ENCODE measurements at places on chromosomes 11 and 22.

DNA sequence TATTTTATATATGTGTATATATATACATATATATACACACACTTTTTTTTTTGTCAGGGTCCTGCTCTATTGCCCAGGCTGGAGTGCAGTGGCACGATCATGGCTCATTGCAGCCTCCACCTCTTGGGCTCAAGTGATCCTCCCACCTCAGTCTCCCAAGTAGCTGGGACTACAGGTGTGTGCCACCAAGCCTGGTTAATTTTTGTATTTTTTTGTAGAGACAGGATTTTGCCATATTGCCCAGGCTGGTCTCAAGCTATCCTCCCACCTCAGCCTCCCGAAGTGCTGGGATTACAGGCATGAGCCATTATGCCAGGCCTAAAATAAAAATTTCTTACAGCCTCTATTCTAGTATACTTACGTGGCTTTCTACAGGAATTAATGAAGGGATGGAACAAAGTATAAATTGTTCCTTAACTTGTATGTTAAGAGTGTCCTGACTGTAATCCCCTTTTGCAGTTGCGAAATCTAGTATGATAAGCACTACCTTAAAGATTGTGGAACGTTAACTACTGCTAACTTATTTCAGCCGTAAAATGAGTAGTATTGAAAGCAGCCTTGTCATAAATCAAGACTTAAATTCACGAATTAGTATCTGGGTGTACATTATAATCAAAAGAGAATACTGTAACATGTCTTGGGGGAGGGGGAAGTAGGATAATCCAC lies 2.1 kb downstream of the TRAF6 start:
- no peak for DNase-seq

DNA sequence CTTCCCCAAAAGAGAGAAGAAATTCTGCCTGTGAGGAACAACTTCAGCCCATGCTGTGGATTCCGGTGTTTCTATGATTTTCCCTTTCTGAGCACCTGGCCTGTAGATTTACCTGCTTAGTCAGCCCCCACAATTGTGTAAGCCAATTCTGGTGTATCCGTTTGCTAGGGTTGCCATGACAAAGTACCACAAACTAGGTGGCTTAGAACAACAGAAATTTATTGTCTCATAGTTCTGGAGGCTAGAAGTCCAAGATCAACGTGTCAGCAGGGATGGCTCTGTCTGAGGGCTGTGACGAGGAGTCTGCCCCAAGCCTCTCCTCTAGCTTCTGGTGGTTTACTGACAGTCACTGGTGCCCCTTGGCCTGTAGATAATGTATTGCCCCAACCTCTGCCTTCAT lies 15.9 kb upstream of the CYB5R2 start:
- DNase-seq, result no peak

- no peak for DNase-seq
These were observed 23.5 kb upstream of the PAK1 start for GRCh38 chr11:77497368-77497767.

- no peak for DNase-seq
These were observed 235.0 kb upstream of the ZC3H12C start for GRCh38 chr11:109858152-109858551.

- no peak for DNase-seq
These were observed 6.1 kb upstream of the STIM1 start for GRCh38 chr11:3849297-3849874.

DNA sequence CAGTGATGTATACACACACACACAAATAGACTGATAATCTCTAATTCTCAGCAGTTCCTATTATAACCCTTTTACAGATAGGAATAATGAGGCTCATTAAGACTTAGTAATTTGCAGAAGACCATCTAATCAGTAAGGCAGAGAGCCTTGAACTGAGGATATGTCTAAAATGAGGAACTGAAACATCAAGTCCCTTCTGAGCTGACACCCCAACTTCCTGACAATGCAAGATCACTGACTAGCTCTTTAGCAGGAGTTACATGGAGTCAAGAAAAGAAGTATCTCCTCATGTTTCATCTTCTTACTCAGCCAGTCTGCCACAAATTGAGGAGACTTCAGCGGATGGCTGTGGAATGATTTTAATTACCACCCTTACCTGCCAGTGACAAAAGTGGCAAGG lies 193.0 kb downstream of the MSANTD4 start:
- DNase-seq, result no peak

DNA sequence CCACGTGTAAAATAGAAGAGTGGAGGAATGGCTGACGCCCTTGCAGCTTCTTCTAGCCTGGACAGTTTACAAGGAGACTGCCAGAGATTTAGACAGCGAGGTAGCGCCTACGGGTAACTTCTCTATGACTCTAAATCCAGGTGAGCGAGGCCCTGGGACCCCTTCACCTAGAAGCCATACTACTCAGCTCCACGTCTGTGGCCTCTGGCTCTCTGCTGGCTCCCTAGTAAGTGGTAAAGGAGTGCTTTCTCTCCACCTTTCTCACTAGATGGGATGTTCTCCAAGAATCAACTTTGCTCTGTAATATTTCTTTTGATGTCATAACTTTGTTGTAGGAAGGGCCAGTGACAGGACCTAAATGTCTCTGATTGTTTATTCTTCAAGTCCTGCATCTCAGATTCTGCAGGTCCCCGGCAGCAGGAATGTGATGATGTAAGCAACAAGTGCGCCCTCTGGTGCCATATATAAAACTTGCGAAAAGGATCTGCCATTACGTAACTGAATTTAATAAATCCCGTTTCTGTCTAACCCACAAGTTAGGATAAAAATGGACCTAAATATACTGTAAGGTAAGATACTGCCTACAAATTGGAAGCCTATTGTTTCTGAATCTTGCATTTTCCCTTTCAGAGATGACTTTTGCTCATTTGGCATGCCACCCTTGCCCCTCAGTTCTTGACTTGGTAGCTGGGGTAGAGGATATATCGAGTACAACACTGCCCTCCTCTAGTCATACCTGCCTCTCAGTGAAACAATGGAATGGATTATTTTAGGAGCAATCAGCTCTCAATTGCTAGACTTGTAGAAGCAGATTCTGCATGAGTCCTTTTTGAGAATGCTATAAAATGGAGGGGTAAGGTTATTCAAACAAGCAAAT lies 11.0 kb upstream of the PTPN5 start:
- peak; percentile 45 for DNase-seq

- no peak for DNase-seq
These were observed 23.4 kb downstream of the HPS4 start for GRCh38 chr22:26460202-26460601.

- DNase-seq, result no peak
These were observed 327.7 kb downstream of the TENM4 start for GRCh38 chr11:79113054-79113690.

DNA sequence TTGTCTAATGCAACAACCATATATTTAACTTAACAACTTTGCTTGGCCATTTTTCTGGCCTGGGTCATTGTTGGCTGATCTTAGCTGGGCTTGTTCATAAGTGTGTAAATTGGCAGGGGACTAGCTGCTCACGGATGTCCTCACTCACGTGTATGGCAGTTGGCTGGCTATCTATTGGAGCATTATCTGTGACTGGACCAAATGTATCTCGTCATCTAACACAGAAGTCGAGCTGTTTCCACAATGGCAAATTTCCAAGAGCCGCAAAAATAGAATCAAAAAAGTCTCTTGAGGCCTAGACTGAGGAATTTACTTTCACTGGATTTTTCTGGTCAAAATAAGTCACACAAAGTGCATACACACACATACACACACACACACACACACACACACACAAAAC lies 893.3 kb downstream of the FAM181B start:
- DNase-seq, result no peak

GRCh38 chr22:48320683-48321451 lies 1506.8 kb downstream of the BRD1 start:
- DNase-seq, result no peak

DNA sequence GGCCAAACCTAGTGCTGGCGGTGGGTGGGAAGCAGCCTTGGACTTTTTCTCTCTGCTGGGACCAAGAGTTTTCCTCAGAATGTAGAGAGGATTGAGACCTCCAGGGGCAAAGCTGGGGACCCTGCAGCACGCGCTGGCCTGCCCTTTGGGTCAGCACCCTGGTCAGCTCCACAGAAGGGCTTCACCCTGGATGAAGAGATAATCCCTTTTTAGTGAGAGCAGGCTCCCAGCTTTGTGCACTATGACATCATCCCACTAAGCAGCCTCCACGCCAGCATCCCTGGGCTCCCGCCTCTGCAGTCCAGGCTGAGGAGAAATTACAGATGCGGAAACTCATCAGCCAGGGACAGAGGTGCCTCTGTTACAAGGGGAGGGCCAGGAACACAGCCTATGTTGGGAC lies 23.5 kb downstream of the DRICH1 start:
- peak; percentile 69 for DNase-seq

DNA sequence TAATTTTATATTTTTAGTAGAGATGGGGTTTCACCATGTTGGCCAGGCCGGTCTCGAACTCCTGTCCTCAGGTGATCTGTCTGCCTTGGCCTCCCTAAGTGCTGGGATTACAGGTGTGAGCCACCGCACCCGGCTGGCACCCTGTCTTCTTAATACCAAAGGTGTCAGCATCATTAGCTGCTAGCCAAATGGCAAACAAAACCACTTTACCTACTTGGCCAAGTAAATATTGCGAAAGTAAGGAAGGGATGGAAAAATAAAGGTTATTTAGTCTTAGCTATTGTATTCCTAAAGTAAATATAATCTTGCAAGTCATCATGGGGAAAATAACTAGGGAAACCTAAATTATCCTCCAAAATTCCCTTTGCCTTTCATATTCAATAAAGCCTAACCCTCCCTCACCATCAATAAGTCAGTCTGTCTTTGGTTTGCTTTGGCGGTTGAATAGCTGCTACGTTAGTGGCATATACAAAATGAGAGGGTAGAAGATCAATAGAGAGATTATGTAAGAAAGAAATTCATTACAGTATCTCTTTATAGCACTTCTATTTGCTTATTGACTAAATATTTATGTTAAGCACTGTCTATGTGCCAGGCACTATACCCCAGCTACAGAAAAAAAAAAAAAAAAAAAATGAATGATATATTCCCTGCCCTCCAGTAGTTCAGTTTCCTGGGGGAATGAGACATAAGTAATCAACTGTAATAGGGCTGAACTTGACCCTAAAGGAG lies 40.2 kb upstream of the CFAP300 start:
- DNase-seq, result no peak

- DNase-seq, result peak; percentile 71
These were observed 22.1 kb downstream of the GGTLC2 start for GRCh38 chr22:22666307-22667091.

- no peak for DNase-seq
These were observed 21.2 kb downstream of the ARL14EP start for GRCh38 chr11:30344085-30344484.

DNA sequence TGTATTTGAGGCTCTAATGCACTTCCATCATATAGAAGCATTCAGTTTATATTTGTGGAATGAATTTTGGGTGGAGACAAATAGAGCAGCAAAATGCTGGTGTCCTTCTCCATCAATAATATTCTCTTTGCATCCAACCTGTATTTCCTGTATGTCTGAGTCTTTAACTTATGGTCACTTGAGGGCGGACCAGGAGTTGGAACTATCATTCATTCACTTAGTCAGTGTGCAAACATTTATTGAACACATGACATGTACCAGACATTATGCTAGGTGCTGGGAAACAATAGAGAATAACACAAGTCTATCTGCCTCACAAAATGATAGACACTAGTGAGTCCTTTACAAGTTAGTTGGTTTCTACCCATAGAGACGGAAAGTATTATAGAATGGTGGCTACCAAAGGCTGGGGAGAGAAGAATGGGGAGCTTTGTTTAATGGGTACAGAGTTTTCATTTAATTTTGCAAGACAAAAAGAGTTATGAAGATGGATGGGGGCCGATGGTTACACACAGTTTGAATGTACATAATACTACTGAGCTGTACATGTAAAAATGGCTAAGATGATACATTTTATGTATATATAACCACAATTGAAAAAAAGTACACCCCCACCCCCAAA lies 4.6 kb upstream of the TMEM123 start:
- DNase-seq, result no peak

DNA sequence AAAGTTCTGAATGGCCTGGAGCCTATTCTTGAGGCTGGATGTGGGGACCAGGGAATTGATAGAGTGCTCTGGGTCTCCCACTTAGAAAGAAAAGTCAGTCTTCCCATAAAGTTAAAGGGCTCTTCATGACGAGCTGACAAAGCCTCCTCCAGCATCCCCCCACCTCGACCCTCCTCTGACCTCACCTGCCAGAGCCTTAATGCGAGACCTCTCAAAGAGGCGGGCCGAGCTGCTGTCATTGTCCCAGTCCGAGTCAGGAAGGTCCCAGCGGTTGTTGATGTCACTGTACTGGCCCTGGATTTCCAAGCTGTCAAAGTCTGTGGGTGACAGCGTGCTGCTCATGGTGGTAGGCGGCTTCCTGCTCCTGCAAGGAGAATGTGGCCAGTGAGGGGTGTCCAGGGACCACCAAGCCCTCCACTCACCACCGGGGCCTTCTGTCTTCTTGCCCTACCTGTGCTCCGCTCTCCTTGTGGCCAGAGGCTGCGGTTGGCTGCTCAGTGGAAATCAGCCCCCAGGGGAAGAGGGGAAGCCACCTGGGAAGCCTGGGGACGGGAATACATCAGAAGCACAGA lies 8.0 kb downstream of the SPTBN2 start:
- DNase-seq, result no peak

DNA sequence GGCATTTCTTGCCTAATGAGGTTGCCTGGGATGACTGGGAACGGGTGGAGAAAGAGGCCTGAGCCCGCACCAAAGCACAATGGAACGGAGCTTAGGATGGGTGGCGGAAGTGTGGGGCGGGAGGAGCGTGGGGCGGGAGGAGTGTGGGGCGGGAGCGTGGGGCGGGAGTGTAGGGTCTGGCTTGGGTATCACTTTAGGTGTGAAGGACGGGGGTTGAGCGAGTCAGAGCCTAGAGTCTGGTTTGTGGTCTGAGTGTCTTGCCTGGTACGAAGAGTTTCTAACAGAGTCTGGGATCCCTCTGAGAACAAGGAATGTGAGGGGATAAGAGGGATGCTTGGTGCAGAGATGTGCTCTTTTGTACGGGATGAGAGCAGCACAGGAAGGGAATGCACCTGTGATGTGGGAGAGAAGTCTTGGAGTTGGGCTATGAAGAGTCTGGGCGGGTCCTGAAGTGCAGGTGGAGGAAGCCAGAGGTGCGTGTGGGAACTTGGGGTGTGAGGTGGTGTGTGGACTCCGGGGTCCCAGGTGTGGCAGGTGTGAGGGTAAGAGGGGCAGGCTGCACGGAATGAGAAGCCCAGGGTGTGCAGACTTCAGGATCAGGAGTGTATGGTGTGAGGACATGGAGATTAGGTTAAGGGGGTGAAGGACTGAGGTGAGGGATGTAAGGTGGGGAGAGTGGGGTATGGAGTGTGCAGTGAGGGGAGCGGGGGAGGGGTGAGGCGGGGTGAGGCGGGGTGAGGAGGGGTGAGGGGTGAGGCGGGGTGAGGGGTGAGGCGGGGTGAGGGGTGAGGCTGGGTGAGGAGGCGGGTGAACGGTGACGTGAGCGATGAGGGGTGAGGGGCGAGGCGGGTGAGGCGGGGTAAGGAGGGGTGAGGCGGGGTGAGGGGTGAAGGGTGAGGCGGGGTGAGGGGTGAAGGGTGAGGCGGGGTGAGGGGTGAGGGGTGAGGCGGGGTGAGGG lies 1.0 kb downstream of the SYCE3 start:
- no peak for DNase-seq

DNA sequence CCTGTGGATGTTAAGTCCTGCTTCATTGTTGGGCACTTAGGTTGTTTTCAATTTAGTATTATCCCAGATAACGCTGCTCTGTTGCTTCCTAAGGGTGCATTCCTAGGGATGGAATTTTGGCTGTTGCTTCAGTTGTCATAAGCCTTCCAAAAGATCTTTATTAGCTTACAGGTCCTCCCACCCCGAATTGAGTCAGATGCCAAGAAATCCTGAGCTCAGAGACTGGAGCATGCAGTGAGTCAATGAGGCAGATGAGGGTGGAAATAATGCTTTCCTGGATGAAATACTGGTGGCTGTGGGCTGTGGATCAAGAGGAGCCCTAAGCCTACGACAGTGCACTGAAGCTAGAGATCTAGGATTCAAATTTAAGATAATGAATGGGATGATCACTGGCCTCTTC lies 10.7 kb upstream of the IL18BP start:
- no peak for DNase-seq

Measured in WTC11 (cell line).